ENCODE measurements at places on chromosomes 13 and 19. TPM values are rescaled to one million over a fixed set of nuclear protein-coding genes. Genes with fewer than 3 reads are reported as not detected.

Gene TMEM161A
- 24.3 TPM for total RNA-seq

Gene APOC1
- 110 TPM for total RNA-seq

Gene BORA
- total RNA-seq, result 7.2 TPM

Gene HCST
- total RNA-seq, result 0.45 TPM

Gene SPINT2
- total RNA-seq, result 237 TPM

Gene IGSF23
- 0.15 TPM for total RNA-seq

Gene DIS3
- 18.7 TPM for total RNA-seq

Gene FAM124A
- total RNA-seq, result 2.1 TPM

Gene PGLYRP1
- not detected for total RNA-seq

Gene GRIN3B
- 3.2 TPM for total RNA-seq

Gene ACP4
- total RNA-seq, result not detected

Gene ERF
- total RNA-seq, result 105 TPM

Gene GNG8
- total RNA-seq, result not detected

Gene ZNF85
- 0.24 TPM for total RNA-seq

Gene PTPRS
- total RNA-seq, result 29.2 TPM

Gene GAPDHS
- total RNA-seq, result not detected

Gene ZNF8
- total RNA-seq, result 0.97 TPM

Gene TTC9B
- 0.61 TPM for total RNA-seq

Gene KLHL1
- not detected for total RNA-seq

Gene ZNF177
- 0.44 TPM for total RNA-seq

Gene ZNF486
- total RNA-seq, result not detected

Gene NR1H2
- total RNA-seq, result 75.0 TPM

Gene GNA15
- 0.15 TPM for total RNA-seq

Gene CEACAM3
- not detected for total RNA-seq

Gene DCT
- not detected for total RNA-seq

Gene DHDH
- total RNA-seq, result 1.6 TPM

Gene ANKLE1
- total RNA-seq, result 0.36 TPM

Gene NLRP5
- total RNA-seq, result 0.03 TPM

Gene GZMM
- total RNA-seq, result 0.45 TPM

Gene TPTE2
- total RNA-seq, result not detected

Gene C19orf67
- total RNA-seq, result not detected

Gene C1QTNF9
- not detected for total RNA-seq

Gene RNF17
- not detected for total RNA-seq

Gene ZNF793
- 0.02 TPM for total RNA-seq

Measured in A549 treated with Hydrocortisone at 1 μM for 4 hours (cell line).